ENCODE measurements at places on chromosomes 6 and 20.

DNA sequence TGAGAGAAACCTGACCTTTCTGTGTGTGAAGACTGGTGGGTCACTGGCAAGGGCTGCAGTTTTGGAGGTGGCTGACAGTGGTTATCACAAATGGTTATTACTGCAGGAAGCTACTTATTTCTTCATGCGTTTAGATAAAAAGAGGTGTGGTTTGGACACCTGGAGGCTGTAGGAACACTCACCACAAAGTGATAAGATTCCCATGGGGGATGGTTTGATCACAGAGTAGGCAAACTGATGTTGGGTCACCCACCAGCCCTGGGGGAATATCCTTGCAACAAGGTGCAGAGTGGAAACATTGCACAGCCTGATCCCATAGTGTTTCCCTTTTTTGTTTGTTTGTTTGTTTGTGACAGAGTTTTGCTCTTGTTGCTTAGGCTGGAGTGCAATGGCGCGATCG lies 33.9 kb upstream of the RNGTT start:
- peaks cover 8% of the 10 kb centered on the region for H3K4me1 ChIP-seq
- no peak for DNase-seq
- no peak overlapping the region for H3K27ac ChIP-seq

- H3K4me1 ChIP-seq: no peaks in the 10 kb centered on the region
- H3K27ac ChIP-seq: no peak overlapping the region
- H3K4me3 ChIP-seq: no peak overlapping the region
- H3K27me3 ChIP-seq: no peaks in the 10 kb centered on the region
- H3K36me3 ChIP-seq: peaks cover 54% of the 10 kb centered on the region
These were observed 39.2 kb upstream of the RNF8 start for GRCh38 chr6:37314487-37315156.

DNA sequence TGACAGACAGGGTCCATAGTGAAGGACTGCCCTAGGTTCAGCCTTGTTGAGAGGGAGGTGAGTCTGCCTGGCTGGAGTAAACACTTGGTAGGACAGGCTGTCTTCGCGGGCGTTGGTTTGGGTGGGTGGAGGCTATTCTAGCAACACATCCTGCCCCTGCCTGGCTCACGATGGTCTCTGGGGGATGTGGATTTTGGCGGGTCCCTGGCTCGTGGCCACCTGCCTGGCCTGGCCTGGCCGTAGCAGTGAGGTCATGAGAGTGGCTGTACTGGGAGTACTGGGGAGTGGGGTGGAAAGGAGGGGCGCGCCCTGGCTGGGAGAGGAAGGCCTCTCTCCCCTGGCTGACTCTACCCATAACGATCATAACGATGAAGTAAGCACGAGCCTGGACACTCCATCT lies 30.2 kb upstream of the MRPS18A start:
- H3K27me3 ChIP-seq: no peaks in the 10 kb centered on the region
- DNase-seq: no peak
- H3K4me1 ChIP-seq: no peaks in the 10 kb centered on the region
- no peak overlapping the region for H3K27ac ChIP-seq
- H3K36me3 ChIP-seq: no peaks in the 10 kb centered on the region

GRCh38 chr20:45972500-45973183 lies 639 bp upstream of the ZNF335 start:
- H3K27ac ChIP-seq: peak overlapping the region; percentile 99
- no peak overlapping the region for H3K4me3 ChIP-seq
- DNase-seq: no peak

DNA sequence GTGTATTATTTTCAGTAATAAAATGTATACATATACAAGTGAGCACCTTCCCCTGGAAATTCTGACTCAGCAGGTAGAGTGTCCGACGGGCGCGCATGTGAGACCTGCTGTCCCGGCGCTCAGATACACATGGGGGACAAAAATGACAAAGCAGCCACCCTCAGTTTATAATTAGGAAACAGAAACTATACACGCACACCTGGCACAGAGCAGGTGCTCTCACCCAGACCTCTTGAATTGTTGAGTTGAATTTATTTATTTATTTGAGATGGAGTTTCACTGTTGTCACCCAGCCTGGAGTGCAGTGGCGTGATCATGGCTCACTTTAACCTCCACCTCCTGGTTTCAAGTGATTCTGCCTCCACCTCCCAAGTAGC lies 180.4 kb downstream of the ZDHHC14 start:
- no peaks in the 10 kb centered on the region for H3K36me3 ChIP-seq
- no peak for DNase-seq
- no peaks in the 10 kb centered on the region for H3K27me3 ChIP-seq
- H3K4me3 ChIP-seq: no peak overlapping the region
- H3K27ac ChIP-seq: no peak overlapping the region

All from adrenal gland (tissue), 19 donors.